ENCODE measurements at places on chromosomes 7 and 10.

DNA sequence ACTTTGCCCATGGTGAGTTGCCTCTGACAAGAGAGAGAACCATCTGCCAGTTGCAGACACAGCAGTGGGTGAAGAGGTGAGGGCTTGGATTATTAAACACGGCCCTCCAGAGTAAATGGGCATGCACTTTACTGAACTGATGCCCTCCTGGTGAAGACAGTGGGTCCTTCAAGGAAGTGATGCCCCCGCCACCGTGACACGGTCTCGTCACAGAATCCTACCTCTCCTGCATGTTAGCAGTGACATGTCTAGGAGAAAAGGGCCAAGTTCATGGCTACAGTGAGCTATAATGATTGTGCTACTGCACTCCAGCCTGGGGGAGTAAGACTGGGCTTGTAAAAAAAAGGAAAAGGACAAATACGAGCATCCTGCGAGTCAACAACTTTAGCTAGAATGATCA, 2.4 kb downstream of the BNIP3 start:
- DNase-seq = no peak

- DNase-seq = no peak
Measured at GRCh38 chr10:8987712-8988111, 933.2 kb downstream of the GATA3 start.

- DNase-seq = no peak
Measured at GRCh38 chr7:40833888-40834234, 699.1 kb downstream of the SUGCT start.

DNA sequence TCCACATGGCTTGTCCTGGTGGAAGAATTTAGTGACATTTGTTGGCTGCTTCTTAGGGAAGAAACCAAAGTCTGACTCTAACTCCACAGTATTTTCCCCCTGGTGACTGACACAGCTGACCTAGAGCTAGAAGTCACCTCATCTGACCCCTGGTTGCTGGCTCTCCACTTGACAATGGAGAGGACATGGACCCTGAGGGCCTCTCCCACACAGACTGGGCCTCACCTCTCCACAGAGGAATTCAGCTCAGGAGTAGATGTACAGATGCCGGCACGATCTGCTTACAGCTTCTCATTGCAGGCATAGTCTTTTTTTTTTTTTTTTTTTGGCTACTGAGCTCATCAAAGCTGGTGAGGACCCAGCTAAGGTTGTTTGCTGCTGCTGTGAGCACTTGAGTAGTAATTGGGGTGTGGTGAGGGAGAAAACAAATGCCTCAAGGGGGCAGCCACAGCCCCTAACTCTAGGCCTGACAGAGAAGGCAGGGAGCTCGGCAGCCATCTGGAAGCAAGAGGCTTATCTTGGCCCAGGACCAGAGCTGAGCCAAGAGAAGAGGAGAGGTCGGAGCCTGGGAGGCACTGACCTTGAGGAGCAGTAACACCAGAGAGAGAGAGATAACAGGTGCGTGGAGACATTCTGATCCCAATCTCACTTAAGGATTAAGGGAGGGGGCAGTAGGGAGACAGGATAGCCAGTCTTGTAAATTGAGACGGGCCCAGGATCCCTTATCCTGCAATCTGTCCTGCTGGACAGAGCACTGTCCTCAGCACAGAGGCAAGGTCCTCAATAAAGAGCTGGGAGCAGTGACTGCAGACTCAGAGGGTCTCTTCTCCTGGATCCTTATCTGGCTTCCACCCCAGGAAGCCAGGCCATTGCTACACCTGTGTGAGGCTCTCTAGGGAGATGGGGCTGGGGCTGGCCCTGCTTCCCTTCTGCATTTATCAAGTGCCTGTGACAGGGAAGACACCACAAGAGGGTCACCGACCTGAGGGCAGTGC, 9.4 kb downstream of the PRSS58 start:
- no peak for DNase-seq

DNA sequence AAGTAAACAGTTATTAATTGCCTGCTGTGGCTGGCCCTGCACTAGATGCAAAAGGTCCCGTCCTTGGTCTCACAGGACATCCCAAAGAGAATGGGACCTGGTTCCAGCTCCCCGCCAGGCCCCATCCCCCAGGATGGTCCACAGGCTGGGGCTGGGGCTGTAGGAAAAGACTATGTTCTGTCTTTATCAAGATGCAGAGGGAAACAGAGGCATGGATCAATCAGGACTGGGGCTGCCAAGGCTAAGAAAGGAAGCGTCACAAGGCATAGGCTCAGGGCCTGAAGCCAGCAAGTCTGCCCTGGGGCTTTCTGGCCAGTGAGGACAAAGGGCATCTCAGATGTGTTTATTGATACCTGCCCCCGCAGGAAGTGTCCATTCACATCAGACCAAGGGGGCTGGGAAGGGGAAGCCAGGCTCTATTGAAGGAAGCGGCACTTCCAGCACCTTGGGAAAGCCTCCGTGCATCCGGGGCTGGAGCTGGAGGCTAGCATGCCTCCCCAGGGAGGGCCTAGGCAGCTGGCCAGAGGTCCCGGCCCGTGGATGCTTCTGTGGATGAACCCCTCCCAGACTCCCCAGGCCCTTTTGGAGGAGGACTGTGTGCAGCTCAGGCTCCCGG, 5.8 kb downstream of the VSIR start:
- no peak for DNase-seq

Data from inflammatory macrophage treated with lipopolysaccharide for 4 hours (primary cell).